ENCODE measurements at places on chromosomes 5 and 9.

DNA sequence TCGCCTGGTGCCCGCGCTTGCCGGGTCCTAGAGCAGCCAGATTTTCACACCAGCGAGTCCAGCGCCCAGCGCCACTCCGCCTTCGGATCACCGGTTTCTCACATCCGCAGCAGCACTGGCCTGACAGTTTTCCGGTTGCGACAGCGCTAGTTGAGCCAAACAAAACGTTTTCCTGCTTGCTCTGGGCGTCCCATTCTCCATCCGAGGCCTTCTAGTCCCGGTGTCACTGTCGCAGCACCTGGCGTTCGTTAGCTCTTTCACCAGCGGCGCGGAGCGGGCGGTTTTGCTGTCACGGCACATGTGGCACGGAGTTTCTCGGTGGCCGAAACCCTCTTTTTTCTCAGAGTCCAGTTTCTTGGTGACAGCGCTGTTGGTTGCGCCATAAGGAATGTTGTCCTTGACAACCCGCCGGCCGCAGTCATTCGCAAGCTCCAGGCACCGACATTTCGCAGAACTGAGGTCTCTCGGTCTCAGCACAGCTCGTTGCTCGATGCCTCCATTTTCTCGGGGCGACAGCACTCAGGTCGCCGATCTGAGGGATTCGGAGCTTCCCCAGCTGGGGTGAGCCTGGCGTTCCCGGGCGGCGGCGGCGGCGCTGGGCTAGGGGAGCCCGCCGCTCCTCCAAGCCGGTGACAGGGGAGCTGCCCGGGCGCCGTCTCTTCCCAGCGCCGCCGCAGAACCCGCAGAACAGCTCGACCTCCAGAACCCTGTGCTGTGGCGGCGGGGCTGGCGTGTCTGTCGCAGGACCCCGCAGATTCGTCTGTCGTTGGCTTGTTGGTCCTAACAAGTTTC is 47.8 kb downstream of the ANXA2R start:
- peak; percentile 83 for DNase-seq

DNA sequence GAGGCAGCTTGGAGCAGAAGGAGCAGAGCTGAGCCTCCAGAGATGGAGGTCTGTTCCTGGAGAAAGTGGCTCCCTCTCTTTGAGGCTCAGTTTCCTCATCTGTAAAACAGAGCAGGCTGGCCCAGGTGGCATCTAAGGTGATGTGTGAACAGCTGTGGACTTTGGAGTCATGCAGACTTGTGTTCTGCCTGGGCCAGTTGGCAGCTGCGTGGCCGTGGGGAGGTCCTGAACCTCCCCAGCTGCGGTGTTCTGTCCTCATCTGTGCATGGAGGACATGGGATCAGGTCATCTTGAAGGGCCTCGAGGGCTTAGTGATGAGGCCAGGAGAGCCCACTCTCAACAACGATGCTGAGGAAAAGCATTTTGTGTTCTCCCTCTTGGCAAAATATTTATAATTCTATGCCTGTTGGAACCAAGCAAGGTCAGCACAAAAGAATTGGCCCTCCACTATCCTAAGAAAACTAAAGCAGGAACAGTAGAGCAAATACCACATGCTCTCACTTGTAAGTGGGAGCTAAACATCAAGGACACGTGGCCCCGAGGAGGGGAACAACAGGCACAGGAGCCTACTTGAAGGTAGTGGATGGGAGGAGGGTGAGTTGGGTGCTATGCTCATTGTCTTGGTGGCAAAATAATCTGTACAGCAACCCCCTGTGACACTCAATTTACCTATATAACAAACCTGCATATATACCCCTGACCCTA is 63.2 kb upstream of the COL15A1 start:
- no peak for DNase-seq

GRCh38 chr9:72935595-72935994 is 17.3 kb downstream of the ALDH1A1 start:
- no peak for DNase-seq

- no peak for DNase-seq
Measured at GRCh38 chr9:2477755-2478154, 143.8 kb upstream of the VLDLR start.

DNA sequence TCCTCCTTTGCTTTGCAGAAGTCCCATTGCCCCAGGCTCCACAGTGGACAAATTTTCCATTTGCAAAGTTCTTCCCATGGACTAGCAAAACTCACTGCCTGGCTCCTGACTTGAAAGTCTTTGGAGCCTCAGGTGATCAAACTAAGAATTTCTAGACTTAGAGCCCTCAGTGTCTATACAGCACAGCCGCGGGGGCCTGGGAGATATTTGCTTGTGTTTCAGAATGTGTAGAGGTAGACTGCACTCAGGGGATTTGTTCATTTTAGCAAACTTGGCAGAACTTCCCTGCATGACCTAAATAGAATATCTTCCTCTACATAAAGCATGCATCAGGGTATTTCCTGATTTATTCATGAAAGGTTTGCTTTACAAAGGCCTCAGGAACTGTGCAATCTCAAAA is 384.2 kb upstream of the ZNF462 start:
- DNase-seq: no peak

- DNase-seq: peak; percentile 62
Measured at GRCh38 chr9:2228132-2228531, 213.0 kb downstream of the SMARCA2 start.

GRCh38 chr9:88889386-88889785 is 101.9 kb upstream of the S1PR3 start:
- DNase-seq: no peak

GRCh38 chr5:31530541-31531265 is 1.2 kb downstream of the DROSHA start:
- DNase-seq: peak; percentile 4

DNA sequence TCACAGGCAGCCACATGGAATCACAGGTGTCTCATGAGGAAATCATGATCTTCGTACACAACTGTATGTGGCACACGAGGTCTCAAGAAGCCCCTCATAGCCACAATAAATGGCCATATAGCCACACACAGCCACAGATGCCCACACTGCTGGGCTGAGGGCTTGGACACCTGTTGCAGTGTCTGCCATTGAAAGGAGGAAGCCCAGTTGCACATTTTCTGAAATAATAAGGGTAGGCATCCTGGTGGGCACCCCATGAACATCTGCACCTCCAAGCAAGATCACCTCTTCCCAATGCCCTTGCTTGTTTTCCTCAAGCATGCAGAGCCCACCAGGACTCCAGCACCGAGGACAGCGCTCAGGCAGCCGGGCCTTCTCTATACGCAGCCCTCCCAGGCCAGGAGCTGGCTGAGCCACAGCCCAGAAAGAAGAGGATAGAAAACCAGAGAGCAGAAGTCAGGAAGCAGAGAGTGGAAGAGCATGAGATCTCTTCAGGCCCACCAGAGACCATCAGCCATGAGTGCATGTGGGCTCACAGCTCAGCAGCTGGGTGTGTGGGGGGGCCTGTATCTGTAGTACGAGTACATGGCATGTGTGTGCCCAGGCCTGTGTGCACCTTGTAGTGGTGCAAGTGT is 1.0 kb upstream of the ACSL6 start:
- DNase-seq: peak; percentile 65

- DNase-seq: no peak
Measured at GRCh38 chr5:78819707-78820106, 165.4 kb downstream of the ARSB start.

- DNase-seq: no peak
Measured at GRCh38 chr9:18299449-18299848, 174.5 kb upstream of the ADAMTSL1 start.

DNA sequence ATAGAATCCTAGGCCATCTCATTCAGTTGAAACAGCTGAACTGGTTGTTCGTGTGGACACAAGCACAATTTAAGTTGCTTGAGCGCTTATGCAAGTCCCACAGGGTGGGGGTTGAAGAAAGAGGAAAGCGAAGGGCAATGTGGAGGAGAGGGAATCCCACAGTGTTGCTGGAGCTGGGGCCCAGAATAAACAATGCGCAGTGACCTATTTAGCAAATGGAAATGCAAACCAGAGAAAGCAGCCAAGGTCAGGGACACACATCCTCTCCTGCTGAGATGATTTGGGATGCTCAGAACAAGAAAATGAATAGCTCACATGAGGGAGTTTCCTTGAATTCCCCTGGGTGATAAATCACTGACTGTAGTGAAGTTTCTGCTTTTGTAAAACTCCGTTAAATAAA is 838.3 kb downstream of the TLE4 start:
- DNase-seq: peak; percentile 64

DNA sequence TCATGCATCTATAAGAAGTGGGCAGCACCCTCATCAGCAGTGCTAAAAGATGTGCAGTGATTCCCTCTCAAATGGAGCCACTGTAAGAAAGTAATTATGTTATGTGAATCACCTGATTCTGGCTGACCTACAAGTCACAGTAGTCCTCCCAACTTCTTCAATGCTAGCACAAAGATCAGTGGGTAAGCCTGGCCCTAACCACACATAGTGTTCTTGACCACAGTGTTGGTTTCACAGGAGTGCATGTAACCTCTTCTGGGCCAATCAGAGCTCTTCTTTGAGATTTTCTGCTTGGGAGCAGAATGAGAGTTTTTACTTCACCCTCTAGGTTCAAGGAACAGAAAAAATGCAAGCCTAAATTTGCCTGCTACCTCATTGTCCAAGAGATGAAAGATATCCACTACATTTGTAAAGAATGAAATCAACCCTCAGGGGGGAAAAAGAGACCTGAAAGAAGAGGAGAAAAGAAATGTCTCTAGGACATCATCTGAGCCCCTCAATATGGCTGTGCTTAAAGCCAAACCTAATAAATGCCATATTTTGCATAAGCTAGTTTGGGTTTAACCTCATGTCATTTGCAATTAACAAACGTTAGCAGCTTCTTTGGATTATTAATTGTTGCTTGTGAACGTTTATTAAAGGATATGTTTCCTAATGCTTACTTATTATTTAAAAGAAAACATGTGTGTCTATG is 65.3 kb upstream of the ADRB2 start:
- DNase-seq: no peak

DNA sequence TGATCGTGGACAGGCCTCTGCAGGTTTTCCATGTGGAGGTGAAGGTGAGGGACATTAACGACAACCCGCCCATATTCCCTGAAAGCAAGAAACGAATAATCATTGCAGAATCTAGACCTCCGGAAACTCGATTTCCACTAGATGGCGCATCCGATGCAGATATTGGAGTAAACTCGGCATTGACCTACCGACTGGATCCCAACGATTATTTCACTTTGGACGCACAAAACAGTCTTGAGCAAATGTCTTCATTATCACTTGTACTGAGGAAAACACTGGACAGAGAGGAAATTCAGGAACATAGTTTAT is 621 bp downstream of the PCDHA13 start:
- peak; percentile 89 for DNase-seq

DNA sequence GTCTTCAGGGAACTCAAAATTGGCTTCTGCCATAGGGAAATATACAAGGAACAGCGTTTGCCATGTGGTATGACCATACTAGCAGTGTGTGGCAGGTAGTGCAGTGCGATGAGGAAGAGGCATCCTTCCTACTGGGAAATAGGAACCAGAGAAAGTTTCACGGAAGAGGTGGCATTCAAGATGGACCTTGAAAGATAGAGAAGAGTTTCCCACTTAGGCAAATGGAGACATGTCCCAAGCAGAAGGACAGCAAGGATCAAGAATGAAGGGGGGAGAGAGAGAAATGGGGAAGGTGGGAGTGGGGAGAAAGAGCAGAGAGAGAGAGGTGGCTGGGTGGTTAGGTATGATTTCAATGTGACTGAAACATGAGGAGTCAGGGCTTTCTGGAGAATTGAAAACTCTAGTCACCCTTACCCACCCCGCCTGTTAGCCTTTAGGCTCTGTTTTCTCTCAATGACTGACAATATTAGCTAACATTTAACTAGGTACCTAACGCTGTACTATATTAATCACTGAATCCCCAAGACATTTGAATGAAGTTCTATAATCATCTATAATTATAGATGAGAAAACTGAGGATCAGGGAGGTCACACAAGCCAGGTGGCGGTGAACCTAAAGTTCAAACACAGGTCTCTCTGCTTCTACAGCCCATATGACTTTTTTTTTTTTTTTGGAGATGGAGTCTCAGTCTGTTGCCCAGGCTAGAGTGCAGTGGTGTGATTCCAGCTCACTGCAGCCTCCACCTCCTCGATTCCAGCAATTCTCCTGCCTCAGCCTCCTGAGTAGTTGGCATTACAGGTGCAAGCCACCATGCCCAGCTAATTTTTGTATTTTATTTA is 171.3 kb downstream of the NR3C1 start:
- DNase-seq: no peak

GRCh38 chr5:179242676-179243075 is 102.6 kb downstream of the ADAMTS2 start:
- no peak for DNase-seq

- no peak for DNase-seq
Measured at GRCh38 chr5:80184235-80185023, 71.4 kb downstream of the SERINC5 start.

DNA sequence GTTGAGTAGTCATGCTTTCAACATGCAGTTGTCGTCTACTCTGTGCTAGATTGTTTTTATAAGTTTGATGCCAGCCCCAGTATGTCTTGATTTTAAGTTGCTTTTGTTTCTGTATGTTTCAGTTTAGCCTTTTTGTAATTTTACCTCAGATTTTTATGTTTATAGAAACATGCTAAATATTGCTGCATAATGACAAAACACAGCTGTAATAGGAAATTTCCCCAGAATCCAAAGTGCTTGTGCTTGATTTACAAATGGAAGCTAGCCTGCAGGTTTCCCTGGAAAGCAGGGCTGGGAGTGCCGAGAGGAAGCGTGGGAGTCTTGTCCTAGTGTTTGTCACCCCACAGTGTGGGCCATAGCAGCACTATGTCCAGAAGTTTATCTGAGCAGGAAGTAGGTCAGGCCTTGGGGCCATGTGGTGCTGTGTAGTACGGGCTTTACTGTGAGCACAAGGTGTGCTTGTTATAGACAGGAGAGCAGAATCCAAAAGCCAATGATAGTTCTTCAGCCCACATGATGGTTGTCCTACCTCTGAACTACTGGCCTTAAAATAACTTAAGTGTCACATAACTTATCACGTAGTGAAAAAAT is 100.0 kb upstream of the NREP start:
- no peak for DNase-seq

DNA sequence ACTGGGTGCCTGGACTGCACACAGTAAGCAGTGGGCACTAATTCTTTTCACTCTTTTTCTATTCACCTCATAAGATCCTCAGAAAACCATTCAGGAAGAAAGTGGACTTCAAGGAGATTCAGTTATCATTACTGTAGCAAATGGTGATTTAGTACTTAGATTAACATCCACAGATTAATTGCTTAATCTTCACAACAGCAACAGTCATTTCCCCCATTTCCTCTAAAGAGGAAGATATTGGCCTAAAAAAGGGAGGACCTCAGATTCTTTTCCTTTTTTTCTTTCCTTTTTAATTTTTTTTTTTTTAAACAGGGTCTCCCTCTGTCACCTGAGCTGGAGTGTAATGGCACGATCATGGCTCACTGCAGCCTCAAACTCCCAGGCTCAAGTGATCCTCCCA is 64.4 kb downstream of the AUH start:
- DNase-seq: no peak

DNA sequence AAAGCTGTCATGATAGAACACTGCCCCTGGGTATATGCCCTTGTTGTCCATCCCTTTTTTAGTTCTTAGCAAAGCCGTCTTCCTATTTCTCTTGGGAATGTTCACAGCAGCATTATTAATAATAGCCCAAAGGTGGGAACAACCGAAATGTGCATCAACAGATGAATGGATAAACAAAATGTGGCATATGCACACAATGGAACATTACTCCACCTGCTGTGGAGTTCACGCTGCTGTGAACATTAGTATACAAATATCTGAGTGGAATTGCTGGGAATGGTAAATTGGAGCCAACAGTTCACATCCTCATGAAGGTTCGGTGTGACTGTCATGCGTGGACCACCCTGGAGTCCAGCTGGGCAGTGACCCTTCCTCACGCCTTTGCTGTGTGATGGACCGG is 36.5 kb upstream of the NUTM2G start:
- DNase-seq: no peak
